ENCODE measurements at places on chromosomes 3 and 15.

- no peak for DNase-seq
Observed at GRCh38 chr15:37820380-37821128, 113.9 kb upstream of the TMCO5A start.

DNA sequence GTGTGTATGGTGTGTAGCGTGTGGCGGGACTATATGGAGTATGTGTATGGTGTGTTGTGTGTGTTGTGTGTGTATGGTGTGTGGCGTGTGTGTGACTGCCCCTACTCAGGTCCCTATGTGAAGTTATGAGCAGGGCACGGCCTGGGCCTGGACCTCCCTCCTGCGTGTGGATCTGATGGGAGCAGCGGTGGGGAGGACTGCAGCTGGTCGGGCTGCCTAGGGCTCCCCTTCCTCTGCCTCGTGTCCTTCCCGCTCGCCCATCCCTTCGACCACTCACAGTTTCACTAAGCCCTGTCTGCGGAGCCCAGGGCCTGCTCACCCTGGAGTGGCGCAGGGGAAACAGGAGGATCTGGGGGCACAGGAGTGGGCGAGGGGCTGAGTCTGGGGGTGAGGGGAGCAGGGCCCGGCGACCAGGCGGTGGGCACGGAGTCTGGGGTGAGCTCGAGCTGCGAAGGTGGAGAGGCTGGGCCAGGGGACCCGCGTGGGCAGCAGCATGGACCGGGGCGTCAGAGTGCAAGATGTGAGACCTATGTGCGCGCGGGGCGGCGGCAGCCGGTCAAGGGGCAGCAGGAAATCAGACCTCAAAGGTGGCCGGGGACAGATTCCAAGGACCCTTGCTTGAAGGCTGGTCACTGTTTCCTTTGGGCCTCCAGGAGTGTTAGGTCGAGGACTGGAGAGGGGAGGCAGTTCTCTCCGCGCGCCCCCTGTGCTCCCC is 26.6 kb downstream of the GABRA5 start:
- no peak for DNase-seq

DNA sequence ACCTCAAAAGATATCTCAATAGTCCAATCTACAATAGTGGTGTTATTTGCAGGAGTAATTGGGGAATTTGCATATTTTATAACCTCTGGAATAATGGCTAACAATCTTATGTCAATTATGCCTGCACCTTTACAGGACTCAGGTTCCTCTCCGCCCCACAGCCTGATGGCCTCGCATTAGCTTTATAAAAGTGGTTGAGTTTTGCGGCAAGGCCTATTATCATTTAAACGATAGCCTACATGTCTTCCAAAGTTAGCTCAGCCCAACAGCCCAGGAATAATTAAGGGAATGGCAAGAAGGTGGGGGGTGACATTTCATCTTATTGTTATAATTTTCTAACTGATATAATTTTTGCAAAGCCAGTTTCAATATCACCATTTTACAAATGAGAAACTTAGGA is 97.3 kb downstream of the RTP4 start:
- no peak for DNase-seq

GRCh38 chr15:43168192-43169107 is 16.8 kb upstream of the CCNDBP1 start:
- DNase-seq: no peak

DNA sequence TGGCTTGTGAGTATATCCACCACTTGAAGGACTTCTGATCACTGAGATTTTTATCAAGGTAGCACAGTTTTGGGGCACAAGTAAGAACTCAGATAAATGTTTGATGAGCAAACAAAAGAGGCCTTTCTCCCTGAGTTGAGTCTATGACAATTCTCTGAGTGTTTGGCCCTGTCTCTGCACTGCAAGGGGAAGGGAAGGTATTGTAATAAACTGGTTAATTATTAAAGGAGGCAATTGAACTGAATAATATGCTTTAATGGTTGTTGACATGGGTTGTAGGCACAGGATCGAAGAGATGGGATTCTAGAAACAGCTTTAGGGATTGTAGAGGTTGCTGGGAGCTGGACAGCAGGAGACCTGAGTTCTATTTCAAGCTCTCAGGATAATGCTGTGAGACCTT is 95.0 kb upstream of the MRPL3 start:
- DNase-seq: no peak
